GM23338 (cell line): ENCODE measurements at places on chromosomes 6 and 20.

DNA sequence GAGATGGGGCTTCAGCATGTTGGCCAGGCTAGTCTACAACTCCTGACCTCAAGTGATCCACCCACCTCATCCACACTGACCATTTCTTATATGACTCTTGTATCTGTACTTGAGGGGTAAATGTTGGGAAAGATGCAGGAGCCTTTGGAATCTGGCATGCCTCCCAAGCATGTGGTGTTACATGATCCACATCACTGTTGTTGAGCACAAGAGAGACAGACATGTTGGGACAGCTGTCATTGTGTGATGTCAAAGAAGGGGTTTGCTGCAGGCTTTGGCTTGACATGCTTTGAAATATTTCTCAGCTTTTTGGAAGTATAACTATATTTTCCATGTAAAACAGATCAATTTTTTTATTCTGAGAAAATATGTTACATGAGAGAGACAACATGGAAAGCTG lies 139.9 kb downstream of the MOXD1 start:
- no peak overlapping the region for H3K27ac ChIP-seq
- no peaks in the 10 kb centered on the region for H3K27me3 ChIP-seq
- no peak overlapping the region for H3K4me3 ChIP-seq
- H3K36me3 ChIP-seq: no peaks in the 10 kb centered on the region
- no peak for DNase-seq

GRCh38 chr6:27617046-27617687 lies 144.3 kb upstream of the ZNF184 start:
- no peak overlapping the region for H3K27ac ChIP-seq
- peak; percentile 54 for DNase-seq
- H3K4me3 ChIP-seq: peak overlapping the region; percentile 71
- peaks cover 12% of the 10 kb centered on the region for H3K27me3 ChIP-seq

- H3K4me3 ChIP-seq: no peak overlapping the region
- no peaks in the 10 kb centered on the region for H3K36me3 ChIP-seq
- peak; percentile 79 for DNase-seq
- no peaks in the 10 kb centered on the region for H3K27me3 ChIP-seq
Observed at GRCh38 chr6:143397227-143398222, 53.0 kb downstream of the ADAT2 start.

- no peak overlapping the region for H3K4me3 ChIP-seq
- H3K4me1 ChIP-seq: no peaks in the 10 kb centered on the region; the same call in none of the 2 replicates
- H3K27ac ChIP-seq: no peak overlapping the region
- no peak for DNase-seq
- H3K36me3 ChIP-seq: no peaks in the 10 kb centered on the region
- H3K27me3 ChIP-seq: no peaks in the 10 kb centered on the region
Observed at GRCh38 chr6:105797286-105797979, 288.7 kb upstream of the PRDM1 start.

DNA sequence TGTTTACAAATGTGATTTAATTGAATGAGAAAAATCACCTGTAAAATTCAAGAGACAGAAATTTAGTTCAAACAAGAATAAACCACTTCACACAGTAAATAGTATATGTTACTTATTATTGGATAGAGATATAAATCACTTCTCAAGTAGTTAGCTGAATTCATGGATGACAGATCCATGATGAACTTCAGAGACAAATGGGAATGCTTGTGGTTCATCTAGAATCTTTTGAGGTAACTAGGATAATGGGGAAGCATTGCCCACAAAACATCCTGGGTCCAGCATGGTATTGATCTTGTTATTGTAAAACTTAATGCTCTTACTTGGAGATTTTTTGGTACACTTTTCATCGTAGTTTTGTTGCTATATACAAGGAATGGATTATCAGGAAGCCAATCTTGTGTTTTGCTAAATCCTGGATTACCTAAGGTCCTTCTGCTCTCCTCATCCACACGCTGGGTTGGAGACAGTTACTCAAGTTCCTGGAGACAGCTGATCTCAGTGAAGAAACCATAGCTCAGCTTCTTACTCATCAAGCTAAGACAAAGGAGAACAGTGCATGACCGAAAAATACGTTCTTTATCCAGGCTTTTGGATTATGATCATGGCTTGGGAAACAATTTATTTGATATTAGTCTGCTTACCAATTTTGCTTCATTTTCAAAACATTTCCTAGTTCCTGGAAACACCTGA lies 142.5 kb upstream of the PREP start:
- no peak for DNase-seq
- H3K36me3 ChIP-seq: no peaks in the 10 kb centered on the region

GRCh38 chr6:122845916-122846612 lies 57.0 kb downstream of the SMPDL3A start:
- no peaks in the 10 kb centered on the region for H3K36me3 ChIP-seq
- no peak overlapping the region for H3K4me3 ChIP-seq
- H3K4me1 ChIP-seq: peaks cover 15% of the 10 kb centered on the region; the same call in 1 of the 2 replicates
- no peaks in the 10 kb centered on the region for H3K27me3 ChIP-seq
- DNase-seq: no peak
- peak overlapping the region; percentile 95 for H3K27ac ChIP-seq

- H3K4me3 ChIP-seq: no peak overlapping the region
- H3K4me1 ChIP-seq: peaks cover 18% of the 10 kb centered on the region
- no peaks in the 10 kb centered on the region for H3K27me3 ChIP-seq
Observed at GRCh38 chr6:31209137-31209536, 38.7 kb upstream of the POU5F1 start.

- no peaks in the 10 kb centered on the region for H3K36me3 ChIP-seq
- no peaks in the 10 kb centered on the region for H3K4me1 ChIP-seq
- H3K4me3 ChIP-seq: no peak overlapping the region
- H3K27me3 ChIP-seq: no peaks in the 10 kb centered on the region
- DNase-seq: peak; percentile 81
- no peak overlapping the region for H3K27ac ChIP-seq
Observed at GRCh38 chr20:5714261-5715041, 35.8 kb upstream of the SHLD1 start.

DNA sequence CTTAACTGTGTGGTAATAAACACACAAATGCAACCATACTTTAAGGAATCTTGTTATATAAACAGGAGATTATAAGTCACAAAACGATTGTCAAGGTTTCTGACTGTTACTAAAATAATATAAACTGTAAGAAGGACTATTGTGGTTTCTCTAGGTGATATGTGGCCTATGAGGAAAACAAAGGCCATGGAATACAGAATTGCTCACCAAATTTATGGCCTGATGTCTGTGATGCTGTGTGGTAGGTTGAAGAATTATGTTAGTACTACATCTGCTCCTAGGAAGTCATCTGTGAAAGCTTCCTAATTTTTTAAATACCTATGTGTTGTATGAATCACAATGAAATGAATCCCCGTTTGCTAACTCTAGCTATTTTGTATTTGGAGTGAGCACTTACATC lies 875.4 kb upstream of the MAP3K7 start:
- H3K4me3 ChIP-seq: no peak overlapping the region
- no peaks in the 10 kb centered on the region for H3K4me1 ChIP-seq
- H3K27ac ChIP-seq: no peak overlapping the region
- H3K36me3 ChIP-seq: no peaks in the 10 kb centered on the region
- DNase-seq: no peak

GRCh38 chr6:47043286-47043685 lies 1.2 kb upstream of the ADGRF1 start:
- H3K4me1 ChIP-seq: peaks cover 17% of the 10 kb centered on the region
- DNase-seq: no peak
- no peaks in the 10 kb centered on the region for H3K36me3 ChIP-seq

GRCh38 chr6:91213229-91213901 lies 626.5 kb upstream of the MAP3K7 start:
- no peak overlapping the region for H3K27ac ChIP-seq
- H3K4me1 ChIP-seq: no peaks in the 10 kb centered on the region
- H3K36me3 ChIP-seq: no peaks in the 10 kb centered on the region
- H3K4me3 ChIP-seq: no peak overlapping the region
- no peaks in the 10 kb centered on the region for H3K27me3 ChIP-seq

DNA sequence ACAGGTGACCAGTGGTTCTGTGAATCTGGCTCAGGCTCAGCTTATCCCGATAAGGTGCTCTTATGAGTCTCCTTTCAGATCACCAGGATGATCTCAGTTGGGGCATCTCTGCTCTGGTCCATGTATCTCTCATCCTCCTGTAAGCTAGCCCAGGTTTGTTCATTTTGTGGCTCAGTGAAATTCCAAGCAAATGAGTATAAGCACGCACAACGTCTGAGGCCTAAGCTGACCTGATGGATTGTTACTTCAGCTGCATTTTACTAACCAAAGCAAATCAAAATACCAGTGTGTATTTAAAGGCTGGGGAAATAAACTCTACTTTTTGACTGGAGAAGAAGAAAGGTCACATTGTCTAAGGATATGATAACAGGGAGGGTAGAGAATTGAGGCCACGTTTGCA lies 551.0 kb upstream of the BTBD3 start:
- no peaks in the 10 kb centered on the region for H3K27me3 ChIP-seq
- no peaks in the 10 kb centered on the region for H3K4me1 ChIP-seq
- no peaks in the 10 kb centered on the region for H3K36me3 ChIP-seq
- H3K4me3 ChIP-seq: no peak overlapping the region
- no peak overlapping the region for H3K27ac ChIP-seq

DNA sequence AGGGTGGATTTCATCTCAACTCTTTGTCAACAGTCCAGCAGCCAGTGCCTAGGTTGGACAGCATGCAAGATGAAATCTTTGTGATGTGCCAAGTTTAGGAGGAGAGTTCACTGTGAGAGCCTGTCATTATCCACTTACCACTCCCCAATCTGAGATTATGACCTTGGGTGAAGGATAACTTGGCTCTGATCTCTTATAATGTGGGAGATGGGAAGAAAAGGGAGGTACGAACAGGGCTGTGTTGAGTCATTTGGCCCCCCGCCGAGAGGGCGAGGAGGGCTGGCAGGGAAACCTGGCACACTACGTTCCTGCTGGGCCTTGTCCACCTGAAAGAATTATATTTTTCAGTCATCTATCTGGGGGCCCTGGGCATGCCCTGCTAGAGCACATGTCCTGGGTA lies 35.8 kb downstream of the LAMA4 start:
- H3K27me3 ChIP-seq: no peaks in the 10 kb centered on the region
- DNase-seq: no peak
- H3K36me3 ChIP-seq: no peaks in the 10 kb centered on the region
- peaks cover 18% of the 10 kb centered on the region for H3K4me1 ChIP-seq

DNA sequence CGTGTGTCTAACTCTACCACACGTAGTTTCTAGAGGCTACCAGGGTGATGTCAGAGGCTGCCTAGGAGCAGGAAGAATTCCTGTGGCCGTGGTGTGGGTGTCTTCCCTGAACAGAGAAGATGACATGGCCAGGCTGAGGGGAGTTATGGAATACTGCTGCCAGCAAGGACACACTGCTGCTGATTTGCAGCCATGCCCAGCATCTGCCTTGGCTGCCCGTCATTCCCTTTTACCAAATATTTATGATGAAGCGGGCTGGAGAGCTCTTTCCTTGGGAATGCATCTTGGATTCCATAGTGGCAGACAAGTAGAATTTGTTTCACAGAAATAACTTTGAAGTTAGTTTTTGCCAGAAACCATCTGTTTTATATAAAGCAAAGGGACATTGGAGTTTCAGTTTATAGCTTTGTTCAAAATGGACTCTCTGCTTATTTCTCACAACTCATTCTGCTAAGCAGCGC lies 80.8 kb upstream of the VSTM2L start:
- H3K36me3 ChIP-seq: no peaks in the 10 kb centered on the region
- H3K27me3 ChIP-seq: no peaks in the 10 kb centered on the region
- no peak for DNase-seq
- no peak overlapping the region for H3K4me3 ChIP-seq
- no peak overlapping the region for H3K27ac ChIP-seq

DNA sequence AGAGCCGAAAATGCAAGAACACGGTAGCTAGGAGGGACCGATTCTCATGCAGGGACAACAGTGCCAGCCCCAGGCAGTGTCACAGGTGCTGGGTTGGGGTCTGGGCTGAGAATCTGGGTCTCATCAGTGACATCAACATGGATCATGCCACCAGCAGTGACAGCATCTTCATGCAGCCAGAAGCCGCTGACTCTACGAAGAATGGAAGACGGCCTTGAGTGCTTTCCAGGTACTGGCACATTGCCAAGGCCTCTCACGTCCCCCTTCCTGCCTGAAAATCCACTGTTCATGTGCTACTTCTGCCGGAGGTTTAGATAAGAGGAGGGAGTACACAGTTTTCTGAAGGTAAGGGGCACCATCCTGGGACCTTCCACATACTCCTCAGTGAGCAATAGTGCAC lies 141.1 kb upstream of the FOXQ1 start:
- no peak overlapping the region for H3K27ac ChIP-seq
- no peaks in the 10 kb centered on the region for H3K36me3 ChIP-seq
- no peak overlapping the region for H3K4me3 ChIP-seq
- no peaks in the 10 kb centered on the region for H3K27me3 ChIP-seq
- no peaks in the 10 kb centered on the region for H3K4me1 ChIP-seq

DNA sequence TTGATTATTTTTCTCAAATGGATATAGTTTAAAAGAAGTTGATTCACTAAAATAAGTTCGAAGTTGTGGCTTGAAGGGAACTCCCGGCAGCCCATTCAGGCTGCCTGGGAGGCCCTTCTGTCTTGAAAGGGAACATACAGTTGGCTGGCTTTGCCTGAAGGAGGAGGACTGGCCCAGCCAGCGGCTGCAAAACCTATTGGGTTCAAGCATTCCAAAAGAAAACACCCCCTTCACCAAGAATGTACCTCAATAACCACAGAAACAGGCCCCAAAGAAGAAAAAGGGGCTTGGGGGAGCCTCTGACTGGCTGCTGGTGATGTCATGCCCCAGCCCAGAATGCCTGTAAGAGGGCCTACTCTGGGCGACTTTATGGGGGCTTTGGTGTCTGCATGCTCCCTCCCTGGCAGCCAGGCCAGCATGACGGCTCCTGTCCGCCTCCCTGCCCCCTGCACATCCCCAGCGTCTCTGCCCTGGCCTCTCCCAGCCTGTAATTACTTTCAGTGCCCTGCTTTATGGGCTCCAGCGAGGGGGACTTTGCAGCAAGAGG lies 36.5 kb downstream of the MAFB start:
- H3K27me3 ChIP-seq: no peaks in the 10 kb centered on the region
- no peak overlapping the region for H3K4me3 ChIP-seq

GRCh38 chr6:22826961-22827360 lies 257.6 kb downstream of the HDGFL1 start:
- no peaks in the 10 kb centered on the region for H3K36me3 ChIP-seq
- no peak for DNase-seq
- no peaks in the 10 kb centered on the region for H3K27me3 ChIP-seq
- H3K4me3 ChIP-seq: no peak overlapping the region

DNA sequence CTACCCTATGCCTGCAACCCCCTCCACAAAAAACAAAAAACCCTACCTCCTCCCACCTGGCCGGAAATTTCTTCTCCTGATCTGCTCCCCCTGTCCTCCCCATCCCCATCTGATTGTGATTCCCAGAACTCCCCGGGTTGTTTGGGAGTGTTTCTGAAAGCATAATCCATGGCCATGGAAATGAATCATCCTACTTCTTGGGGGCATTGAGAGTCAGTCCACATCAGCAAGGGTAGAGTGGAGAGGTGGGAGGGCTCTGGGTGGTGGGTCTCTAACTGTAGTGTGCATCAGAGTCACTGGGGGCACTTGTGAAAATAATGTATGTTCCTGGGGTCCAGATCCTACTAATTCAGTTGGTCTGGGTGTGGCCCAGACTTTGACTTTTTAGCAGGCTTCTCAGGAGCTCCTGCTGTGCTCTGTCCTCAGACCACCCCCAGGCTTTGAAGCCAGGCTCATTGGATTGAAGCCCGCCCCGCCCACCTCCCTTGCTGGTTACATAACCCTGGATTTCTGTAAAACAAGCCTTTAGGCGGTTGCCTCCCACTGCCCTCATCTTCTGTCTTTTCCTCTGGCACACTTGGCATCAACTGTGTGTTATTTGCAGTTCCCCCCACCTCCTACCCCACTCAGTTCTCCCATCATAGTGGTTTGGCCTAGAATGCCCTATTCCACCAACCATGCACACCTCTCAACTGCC lies 10.5 kb downstream of the PIGT start:
- DNase-seq: no peak
- no peaks in the 10 kb centered on the region for H3K27me3 ChIP-seq
- H3K36me3 ChIP-seq: peaks cover 11% of the 10 kb centered on the region
- no peak overlapping the region for H3K27ac ChIP-seq

GRCh38 chr6:145318952-145319351 lies 416.4 kb downstream of the EPM2A start:
- H3K27me3 ChIP-seq: no peaks in the 10 kb centered on the region
- H3K27ac ChIP-seq: no peak overlapping the region
- H3K4me1 ChIP-seq: no peaks in the 10 kb centered on the region
- no peaks in the 10 kb centered on the region for H3K36me3 ChIP-seq
